ENCODE measurements at places on chromosomes 7 and 10.

GRCh38 chr10:102596506-102596971 is 47.7 kb upstream of the TRIM8 start:
- DNase-seq, result peak; percentile 46

DNA sequence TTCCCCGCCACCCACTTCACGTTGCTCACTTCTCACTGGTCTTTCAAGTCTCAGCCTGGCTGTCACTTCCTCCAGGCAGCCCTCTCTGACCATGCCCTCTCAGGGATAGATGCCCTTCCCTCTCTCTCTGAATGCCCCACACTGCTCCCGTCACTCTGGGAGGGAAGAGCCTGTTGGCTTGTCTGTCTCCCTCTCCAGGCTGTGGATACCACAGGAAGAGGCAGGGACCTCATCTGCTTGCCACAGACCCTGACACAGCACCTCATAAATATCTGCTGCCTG is 93.1 kb downstream of the OAT start:
- DNase-seq, result no peak

GRCh38 chr7:106347229-106347833 is 62.5 kb upstream of the NAMPT start:
- no peak for DNase-seq

- no peak for DNase-seq
Observed at GRCh38 chr7:90005836-90006235, 148.4 kb upstream of the STEAP1 start.

DNA sequence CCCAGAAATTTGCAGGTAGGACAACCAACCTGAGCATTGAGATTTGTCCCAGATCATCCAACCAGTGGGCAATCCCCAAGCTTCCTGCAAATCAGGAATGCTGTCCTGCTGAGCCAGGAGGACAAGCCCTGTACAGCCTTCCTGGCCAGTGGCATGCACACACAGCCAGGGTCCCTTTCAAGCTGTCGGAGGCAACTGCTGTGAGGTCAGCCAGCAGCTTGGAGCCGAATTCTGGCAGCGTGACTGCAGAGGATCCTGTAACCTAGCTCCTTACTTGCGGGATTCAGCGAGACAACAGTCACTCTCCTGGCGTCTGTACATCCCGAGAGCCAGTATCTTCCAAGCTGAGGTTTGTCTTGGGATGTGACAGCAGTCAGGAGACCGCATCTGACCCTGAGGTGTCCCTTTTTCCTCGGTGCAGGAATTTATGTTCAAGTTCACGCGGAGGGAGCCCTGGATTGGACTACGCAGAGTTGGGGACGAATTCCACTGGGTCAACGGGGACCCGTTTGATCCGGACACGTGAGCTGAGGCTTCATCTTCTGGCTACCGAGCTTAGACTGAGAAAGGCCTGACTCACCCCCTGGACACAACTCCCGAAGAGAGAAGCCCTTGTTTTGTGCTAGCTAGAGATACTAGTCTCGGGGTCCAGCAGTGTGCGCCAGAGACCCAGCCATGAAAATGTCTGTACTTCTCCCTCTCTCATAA is 18.3 kb downstream of the CLEC2L start:
- DNase-seq, result no peak

- no peak for DNase-seq
Observed at GRCh38 chr7:105841866-105842265, 34.5 kb downstream of the ATXN7L1 start.

DNA sequence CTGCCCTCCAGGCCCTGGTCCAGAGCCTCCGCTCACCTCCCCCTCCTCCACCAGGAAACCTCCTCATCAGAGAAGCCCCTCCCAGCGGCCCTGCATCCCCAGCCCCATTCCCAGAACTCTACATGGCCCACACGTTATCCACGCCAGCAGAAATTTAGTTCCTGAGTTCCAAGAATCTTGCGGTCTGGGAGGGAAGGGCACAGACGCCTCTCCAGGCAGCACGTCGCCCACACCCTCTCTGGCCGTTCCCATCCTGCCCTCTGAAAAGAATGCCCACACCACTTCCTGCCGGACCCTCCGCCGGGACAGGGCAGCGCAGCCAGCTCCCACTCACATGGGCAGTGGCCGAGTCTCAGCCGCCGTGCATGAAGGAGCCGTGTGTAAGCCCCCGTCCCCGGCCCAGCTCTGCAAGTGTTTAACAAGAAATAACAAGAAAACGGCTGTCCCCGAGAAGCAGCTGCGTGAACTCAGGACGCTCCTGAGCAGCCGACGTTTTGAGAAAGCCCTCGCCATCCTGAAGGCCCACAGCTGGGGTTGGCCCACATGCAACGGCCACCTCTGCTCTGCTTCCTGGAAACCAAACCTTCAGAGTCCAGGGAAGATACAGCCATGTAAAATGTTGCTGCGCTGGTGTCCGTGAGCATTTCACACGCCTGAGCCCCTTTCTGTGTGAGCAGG is 17.4 kb downstream of the ADGRA1 start:
- no peak for DNase-seq
